Spinal cord (tissue), 10 donors: ENCODE measurements at places on chromosomes 4 and X.
A peak's percentile ranks its signal among the peaks of the same experiment; 100 is the strongest.

DNA sequence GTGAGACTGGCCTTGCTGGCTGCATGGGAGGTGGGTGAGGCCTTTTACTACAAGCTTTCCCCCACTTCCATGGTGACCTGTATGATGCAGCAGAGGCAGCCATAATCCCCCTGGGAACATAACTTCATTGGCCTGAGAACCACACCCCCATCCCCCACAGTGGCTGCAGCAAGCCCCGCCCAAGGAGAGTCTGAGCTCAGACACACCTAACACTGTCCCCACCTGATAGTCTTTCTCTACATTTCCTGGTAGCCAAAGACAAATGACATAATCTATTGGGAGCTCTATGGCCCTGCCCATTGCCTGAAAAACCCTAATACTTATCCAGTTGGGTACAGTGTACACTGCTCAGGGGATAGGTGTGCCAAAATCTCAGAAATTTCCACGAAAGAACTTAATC, 62.6 kb downstream of the GLUD2 start:
- DNase-seq: no peak

- no peak for DNase-seq
Observed at GRCh38 chr4:22739968-22740367, 47.2 kb downstream of the GBA3 start.

DNA sequence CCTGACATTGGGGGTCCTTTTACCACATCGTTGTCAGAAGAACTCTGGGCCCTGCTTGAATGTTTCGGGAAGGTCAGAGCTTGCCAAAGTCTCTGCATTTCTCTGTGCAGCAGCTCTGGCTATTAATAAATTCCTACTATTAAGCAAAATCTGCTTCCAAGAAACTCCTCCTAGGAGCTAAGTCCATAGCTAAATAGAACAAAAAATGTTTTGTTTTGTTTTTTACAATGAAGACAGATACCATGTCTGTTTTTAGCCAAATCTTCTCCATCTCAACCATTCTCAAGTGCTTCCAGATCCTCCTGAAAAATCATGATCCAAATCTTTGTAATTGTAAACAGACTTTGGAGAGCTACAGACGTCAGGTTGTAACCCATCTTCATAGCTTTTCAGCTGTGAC, 161.6 kb downstream of the SPATA18 start:
- DNase-seq: no peak

DNA sequence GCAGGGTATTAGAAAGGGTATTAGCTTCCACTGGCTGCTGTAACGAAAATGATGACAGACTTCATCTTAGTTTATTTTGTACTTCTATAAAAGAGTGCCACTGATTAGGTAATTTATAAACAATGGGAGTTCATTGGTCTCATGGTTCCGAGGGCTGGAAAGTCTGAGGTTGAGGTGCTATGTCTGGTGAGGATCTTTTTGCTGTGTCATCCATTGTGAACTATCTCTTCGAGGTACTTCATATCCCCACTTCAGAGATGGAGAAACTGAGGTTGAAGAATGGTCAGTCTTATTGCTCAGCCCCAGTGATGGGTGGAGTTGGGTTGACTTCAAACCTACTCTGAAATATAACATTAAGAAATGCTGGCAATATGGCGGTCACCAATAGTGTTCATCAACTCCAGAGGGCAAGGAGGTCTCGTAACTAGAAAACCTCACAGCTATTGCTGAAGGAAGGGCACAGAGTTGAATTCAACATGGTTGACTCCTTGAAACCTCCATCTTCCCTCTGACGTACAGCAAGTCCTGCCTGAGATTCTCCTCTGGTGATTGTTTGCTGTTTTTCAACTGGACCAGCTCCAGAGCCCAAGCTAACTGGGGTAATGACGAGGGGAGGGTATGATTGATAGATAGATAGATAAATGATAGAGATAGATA, 53.6 kb upstream of the SHOX start:
- no peak for DNase-seq

DNA sequence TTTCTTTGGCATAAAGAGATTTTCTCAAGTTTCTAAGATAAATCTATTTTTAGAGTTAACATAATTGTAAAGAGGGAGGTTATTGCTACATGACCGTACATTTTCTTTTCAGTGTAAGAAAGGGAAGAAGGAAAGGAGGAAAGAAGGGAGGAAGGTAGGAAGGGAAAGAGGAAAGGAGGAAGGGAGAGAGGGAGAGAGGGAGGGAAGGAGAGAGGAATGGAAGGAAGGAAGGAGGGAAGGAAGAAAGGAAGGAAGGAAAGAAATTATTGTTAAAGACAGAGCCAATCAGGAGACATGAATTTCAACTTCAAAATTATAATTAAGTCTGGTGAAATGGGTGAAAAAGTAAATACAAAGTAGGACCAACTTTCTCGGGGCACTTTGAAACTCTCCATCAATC, 197.6 kb downstream of the SNCA start:
- no peak for DNase-seq

- DNase-seq: no peak
Observed at GRCh38 chrX:118352566-118352965, 6.7 kb downstream of the WDR44 start.

DNA sequence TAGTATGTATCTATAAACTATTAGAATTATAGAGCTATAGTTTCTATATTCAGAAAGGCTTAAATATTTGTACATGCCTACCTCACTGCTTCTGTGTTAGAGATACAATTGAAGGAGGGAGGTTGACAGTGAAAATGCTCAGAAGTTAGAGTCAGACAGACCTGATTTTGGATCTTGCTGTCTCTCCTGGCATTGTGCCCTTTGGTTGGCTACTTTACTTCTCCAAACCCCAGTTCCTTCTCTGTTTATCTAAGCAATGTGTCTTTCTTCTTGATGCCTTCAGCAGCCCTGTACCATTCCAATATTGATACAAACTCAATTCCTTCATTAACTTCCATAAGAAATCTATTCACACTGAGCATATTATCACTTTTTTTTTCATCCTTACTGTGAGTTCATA, 28.7 kb downstream of the CCNG2 start:
- DNase-seq: no peak

- DNase-seq: no peak
Observed at GRCh38 chr4:147791865-147792264, 60.0 kb downstream of the ARHGAP10 start.

DNA sequence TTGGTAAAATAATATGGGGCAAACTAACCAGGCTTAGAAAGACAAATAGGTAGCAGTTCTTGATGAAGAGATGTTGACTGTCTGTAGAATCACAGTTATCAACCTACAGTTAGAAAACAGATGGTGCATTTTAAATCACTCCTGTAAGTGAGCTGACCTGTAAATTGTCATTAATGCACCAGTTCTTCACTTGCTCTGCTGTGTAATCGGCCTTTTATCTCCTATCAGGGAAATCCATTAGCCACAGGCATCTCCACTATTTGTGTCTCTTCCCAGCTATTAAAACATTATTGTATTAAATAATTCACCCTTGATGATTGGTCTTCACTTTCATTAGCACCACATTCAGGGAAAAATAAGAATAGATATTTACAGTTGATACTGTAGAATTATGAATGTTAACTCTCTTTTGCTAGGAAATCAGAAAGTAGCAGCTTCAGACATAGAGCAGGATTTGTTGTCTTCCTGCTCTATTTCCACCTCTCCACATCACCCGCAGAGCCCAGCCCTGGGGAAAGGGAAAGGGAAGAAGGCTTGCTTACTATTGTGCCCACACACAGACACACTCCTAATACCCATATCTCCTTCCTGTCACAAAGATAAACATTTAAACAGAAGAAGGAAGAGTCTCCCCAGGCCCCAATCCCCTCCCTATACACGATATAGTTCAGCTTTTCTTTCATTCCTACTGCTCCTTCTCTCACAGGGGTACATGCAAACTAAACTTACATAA, 97.1 kb downstream of the REELD1 start:
- DNase-seq: no peak

DNA sequence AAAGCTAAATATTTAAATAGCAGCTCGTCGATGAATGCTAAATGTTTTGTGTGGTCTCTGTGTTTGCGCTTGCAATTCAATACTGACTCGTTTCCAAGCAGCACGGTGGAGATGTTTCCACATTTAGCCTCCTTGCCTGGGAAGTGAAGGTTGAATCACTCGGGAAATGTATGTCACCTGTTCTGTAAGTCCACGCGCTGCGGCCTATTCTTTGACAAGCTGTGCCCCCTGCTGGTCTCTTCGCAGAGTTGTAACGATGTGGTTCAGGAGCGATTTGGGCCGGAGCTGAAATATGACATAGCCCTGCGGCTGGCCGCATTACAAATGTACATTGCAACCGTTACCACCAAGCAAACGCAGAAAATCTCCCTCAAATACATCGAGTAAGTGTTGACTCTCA, 89.6 kb upstream of the PRPS2 start:
- peak; percentile 94 for DNase-seq

GRCh38 chr4:40190019-40190418, 6.8 kb upstream of the RHOH start:
- no peak for DNase-seq

DNA sequence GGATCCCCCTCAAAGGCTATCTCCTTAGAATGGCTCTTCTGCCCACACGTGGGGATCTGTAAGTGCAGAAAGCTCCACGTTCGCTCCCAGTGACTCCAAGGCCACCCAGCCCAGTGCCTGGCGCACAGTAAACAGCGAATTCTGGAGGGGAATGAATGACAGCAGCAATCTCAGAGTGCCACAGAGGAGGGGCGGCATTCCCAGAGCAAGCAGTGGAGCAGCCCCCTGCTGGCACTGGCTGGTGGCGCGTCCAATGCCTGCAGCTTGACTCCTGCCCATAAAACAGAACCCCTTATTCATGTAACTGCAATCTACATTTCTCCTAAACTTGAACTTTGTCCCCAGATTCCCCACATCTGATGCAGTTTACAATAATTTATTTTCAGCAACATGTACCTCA, 6.9 kb upstream of the HELT start:
- no peak for DNase-seq

GRCh38 chrX:23493941-23494374, 159.3 kb downstream of the PTCHD1 start:
- DNase-seq: no peak

DNA sequence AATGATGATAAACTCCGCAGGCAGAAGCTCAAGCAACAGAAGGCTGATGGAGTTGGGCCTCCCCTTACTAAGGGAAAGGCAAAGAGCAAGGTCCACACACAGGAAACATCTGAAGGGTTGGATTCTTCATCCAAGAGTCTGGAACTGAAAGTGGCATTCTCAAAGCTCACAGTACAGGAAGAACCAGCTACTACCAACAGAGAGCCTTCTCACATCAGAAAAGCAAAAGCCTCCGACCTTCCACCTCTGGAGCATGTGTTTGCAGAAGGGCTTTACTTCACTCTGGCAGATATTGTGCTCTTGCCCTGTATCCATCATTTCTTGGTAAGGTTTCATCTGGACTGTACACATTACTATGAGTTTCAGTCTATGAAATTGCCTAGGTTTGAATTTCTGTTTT, 10.6 kb downstream of the GSTCD start:
- no peak for DNase-seq

GRCh38 chr4:81106150-81106549, 75.6 kb downstream of the BMP3 start:
- no peak for DNase-seq

DNA sequence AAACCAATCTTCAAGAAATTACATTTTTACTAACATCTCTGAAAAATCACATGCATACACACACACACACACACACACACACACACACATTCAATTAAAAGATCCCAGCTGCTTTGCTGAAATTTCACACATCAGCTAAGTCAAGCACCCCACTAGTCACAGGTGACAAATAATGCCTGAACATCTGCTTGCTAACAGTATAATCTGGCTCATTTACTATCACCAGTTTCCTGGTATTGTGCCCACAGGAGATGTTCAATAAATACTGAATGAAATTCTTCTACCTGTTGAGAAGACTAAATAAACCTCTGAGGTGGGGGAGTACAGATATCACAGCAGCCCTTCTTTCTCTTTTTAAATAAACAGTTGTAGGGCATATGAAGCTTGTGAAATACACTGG, 994.0 kb downstream of the ARAP2 start:
- DNase-seq: no peak

- DNase-seq: no peak
Observed at GRCh38 chr4:73725985-73726384, 14.4 kb upstream of the CXCL8 start.

DNA sequence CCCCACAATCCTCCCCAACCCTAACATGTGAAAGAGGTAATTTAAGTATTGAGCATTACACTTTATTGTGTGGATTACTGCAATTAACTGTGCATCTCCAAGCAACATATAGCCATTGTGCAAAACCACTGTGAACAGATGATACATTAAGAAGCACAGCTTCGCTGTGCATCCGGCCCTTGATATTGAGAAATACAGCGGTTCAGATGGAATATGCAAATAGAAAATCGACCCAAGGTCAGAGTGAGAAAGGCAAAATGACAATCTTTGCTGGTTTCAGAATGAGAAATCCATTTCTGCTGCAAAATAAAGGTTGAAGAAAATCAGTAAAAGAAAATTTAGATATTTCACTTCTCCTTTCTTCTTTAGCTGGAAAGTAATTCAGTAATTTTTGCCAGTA, 805.9 kb upstream of the GRID2 start:
- no peak for DNase-seq

DNA sequence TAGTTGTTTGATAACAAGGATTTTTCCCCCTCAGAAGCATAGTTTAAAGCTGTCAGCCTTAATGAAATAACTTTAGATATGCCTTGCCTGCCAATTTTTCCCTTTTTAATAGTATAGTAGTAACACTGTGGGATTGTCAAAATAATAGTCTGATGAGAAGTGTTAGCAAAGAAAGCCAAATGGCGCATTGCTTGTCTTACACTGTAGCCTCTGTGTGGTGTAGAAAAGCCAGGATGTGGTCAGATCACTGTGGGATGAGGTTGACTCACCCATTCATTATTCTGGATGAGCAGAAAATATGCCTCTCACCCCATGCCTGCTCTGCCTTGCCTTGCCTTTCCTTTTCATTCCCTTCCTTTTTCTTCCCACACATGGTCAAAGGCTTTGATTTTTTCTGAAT, 257.8 kb upstream of the NRK start:
- no peak for DNase-seq
